Stimulated activated CD4-positive, alpha-beta T cell treated with anti-CD3 and anti-CD28 coated beads, Interleukin-4, amount 100 ng/mL, for 24 hours (primary cell): ENCODE measurements at places on chromosomes 3 and 15.

GRCh38 chr3:43126536-43126935 lies 20.7 kb upstream of the POMGNT2 start:
- DNase-seq, result no peak

- no peak for DNase-seq
Observed at GRCh38 chr3:14231145-14231990, 52.8 kb downstream of the LSM3 start.

DNA sequence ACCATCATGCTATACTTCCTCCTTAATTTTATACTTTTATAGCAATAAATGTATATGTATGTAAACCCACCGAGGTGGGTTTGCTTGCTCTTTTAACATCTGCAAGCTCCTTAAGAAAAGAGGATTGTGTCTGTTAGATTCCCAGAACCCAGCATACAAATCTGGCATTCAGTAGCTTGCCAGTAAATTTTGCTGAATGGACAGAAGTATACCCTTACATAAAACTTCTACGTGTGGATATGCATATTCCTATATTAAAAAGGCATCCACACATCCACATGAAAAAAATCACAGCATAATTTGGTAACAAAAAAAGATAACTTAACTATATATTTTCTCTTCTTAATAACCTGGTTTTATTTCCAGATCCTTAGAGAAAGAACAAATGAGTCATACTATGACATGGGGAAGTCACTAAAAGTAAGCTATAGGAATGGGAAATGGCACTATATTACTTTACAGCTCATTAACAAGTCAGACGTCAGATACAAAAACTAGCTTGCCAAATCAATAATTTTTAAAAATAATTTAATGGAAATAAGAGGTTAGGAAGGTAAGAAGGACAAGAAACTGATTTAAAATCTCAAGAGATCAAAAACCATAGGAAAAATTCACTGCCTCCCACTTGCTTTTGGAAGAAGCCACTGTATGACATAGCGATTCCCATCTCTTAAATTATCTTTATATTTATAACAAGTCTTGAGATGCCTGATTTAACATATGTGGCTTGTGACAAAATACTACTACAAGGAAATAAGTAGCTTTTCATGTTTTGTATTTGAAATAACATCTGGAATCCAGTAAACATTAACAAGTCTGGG lies 68.7 kb downstream of the SUMF1 start:
- no peak for DNase-seq

DNA sequence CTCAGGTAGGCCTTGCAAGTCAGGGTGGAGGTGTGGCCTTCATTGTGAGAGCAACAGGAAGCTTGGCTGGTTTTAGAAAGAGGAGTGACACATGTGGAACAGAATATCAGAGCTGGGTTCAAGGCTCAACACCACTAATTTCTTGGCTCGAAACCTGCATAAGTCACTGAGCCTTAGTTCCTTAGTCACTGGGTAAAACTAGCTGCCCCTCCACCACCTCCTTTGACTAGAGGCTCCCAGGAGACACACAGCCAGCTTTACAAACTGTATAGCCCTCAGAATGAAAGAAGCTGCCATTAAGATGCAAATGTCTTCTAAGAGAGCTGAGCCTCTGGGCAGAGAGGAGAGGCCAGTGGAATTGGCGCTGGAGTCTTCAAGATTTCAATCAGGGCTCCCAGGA lies 67.7 kb downstream of the CERS3 start:
- no peak for DNase-seq

- DNase-seq, result no peak
Observed at GRCh38 chr3:95028688-95029087, 965.8 kb downstream of the NSUN3 start.

GRCh38 chr15:89948796-89949195 lies 36.0 kb upstream of the ARPIN start:
- no peak for DNase-seq

DNA sequence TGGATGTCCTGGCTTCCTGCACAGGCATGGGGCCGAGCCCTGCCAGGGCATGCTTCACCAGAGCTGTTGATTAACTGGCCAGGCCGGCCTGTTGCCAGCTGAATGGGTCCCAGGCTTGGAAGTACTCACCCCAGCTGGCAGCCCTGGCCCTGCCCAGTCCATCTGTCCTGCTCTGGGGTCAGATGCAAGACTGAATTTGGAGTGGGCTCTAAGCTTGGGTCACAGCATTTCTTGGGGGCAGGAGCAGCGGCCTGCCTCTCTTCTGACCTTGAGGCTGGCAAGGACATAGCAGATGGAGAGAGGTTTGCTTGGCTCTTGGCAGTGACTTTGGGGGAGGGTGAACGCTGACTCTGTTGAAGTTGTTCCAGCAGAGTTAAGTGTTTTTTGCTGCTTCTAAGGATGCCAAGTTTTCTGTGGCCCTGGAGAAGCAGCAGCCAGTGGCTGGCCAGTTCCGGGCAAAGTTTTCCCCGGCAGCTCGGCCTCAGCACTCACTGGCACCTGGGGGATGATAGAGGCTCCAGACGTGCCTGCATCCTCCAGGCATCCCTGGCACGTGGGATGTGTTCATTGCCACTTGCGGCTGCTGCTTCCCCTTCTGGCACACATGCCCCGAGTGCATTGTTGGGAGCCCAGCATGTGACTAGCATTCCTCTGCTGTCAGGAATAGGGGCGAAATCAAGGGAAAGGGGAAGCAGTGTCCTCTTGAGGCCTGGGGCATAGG lies 22.9 kb downstream of the PDIA5 start:
- DNase-seq, result no peak

DNA sequence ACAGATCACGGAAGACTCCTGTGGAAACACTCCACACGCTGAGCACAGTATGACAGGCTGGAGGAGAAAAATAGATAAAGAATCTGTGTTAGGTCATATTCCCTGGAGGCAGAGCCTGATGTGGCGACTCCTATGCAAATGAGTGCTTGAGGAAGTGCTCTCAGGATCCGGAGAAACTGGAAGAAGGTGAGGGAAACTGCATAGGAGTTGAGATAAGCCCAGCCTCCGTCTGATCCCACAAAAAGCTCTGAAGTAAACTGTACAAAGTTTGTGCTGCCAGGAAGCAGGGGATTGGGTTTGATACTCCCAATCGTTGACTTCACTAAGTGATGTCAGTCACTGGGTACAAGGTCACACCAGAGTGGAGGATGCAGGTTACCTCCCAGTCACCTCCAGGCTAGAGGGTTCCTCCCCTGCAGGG lies 33.4 kb downstream of the OSBPL10 start:
- no peak for DNase-seq

DNA sequence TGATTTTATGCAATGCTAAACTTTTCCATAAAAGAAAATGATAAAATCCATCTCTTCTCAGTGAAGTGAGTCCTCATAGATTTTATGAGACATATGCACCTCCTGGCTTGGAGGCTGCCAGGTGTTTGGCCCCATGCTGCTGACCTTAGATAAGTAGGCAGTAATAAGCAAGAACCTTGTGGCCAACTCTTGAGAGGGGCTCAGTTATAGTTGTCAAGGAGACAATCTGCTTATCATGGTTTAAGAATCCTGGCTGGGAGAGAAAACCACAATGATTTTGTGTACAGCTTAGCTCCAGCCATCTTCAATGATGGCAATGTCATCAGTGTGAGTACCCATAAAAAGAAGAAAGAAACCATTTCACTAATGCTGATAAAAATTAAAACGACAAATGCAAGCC lies 252.1 kb downstream of the CPNE4 start:
- DNase-seq, result no peak

GRCh38 chr3:81173514-81173913 lies 587.9 kb downstream of the GBE1 start:
- DNase-seq, result no peak

- no peak for DNase-seq
Observed at GRCh38 chr15:98728082-98728810, 79.9 kb downstream of the IGF1R start.

DNA sequence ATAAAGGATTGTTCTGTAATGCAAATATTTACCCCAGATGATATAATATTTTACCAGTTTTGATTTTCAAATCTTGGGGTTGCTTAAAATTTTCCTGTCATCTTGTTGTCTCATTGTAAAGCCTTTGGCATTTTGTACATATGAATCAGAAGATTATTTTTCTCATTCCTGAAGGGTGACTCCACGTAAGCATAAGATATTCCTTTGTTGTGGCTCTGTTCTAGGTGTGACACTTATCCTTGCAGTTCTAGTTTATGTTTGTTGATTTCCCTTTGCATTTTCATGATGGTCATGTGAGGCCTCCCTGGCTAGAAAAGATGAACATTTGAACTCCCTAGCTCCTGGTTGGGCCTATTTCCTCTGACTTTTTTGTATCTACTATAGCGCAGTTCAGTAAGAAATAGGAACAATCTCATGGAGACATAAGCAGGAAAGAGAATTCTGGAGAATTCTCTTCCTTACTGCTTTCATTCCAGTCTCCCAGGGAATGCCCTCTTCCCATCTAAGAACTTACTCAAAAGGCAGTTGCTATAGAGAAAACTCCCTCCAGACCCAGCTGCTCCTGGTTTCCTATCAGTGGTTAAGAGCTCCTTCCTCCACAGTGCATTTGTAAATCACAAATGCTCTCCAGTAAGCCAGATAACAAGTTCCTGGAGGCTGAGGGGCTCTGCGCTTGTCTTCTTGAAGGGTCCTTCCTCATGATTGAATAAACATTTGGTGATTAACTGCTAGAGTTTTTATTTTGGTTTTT lies 124.7 kb downstream of the WNT5A start:
- no peak for DNase-seq

- DNase-seq, result no peak
Observed at GRCh38 chr3:192570821-192571791, 156.2 kb downstream of the FGF12 start.

- DNase-seq, result no peak
Observed at GRCh38 chr15:66749841-66750575, 48.0 kb downstream of the SMAD6 start.

DNA sequence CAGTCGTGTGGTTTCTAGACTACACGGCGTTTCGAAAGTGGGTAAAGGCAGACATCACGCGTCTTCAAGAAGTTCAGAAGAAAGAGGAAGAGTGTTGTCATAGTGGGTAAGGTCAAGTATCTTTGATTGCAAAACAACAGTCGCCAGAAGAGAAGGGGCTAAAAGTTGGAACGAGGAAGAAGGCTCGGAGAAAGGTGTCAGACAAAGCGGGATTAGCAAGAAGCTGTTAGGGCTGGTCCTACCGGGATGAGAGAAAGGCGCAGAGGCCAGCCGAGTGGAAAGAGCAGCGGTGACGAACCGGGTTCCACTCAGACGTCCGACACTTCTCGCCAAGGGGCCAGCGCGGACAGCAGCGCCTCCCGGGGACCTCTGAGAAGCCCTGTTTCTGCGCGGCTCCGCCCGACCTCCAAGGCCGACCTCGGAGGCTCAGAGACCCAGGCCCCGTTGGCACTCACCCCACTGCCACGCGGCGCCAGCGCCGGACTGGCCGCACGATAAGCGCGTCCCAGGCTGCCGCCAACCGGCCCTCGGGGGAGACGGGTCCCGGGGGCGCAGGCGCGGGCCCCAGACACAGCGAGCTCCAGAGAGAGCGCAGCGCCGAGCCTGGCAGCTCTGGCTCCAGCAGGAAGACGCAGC lies 436 bp downstream of the ADPGK start:
- DNase-seq, result peak; percentile 51

- DNase-seq, result no peak
Observed at GRCh38 chr3:46668116-46668515, 25.4 kb downstream of the ALS2CL start.

GRCh38 chr15:73826711-73827251 lies 46.6 kb upstream of the TBC1D21 start:
- no peak for DNase-seq

DNA sequence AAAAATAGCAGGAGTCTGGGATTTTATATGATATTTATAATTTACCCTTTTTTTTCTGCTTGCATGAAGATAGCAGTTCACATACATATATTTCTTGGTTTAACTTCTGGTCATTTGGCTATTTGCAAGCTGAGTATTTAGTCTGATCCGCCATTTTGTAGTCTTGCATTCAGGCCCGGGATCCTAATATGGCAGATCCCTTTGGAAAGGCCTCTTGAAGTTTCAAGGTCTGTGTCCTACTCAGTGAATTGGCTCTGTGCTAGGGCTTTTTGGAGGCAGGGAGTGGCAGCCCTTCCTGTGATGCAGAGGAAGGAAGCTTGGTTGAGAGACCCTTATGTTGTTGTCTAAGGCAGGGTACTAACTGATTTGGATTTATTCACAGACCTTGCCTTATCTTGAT lies 2.9 kb downstream of the SNRPN start:
- no peak for DNase-seq

DNA sequence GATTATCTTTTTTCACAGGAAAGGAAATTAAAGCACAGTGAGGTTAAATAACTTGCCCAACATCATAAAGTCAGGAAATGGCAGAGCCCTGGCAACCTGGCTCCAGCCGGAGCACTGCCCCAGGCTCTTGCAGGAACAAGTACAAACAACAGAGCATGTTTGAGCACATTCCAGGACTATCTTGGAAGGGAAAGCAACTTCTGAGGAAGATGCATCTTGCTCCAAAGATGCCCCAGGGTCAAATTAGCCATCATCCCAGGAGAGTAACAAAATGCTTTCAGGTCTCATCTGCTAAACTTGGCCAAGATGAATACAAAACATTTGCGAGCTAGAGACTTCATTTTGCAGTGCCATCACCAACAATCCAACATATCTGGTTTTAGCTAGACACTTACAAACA lies 162.4 kb upstream of the LRRN1 start:
- no peak for DNase-seq

- DNase-seq, result no peak
Observed at GRCh38 chr3:128936341-128936740, 56.9 kb downstream of the ACAD9 start.

GRCh38 chr3:134642445-134643149 lies 8.2 kb downstream of the KY start:
- no peak for DNase-seq

GRCh38 chr15:58547628-58548307 lies 116.0 kb downstream of the LIPC start:
- DNase-seq, result no peak

- no peak for DNase-seq
Observed at GRCh38 chr15:48683991-48684765, 38.7 kb upstream of the FBN1 start.

- DNase-seq, result no peak
Observed at GRCh38 chr3:176741664-176742047, 455.6 kb downstream of the TBL1XR1 start.

GRCh38 chr3:160830796-160831195 lies 74.8 kb downstream of the PPM1L start:
- DNase-seq, result no peak

- no peak for DNase-seq
Observed at GRCh38 chr3:50724831-50725230, 50.1 kb downstream of the DOCK3 start.

- DNase-seq, result no peak
Observed at GRCh38 chr3:136792556-136793330, 26.2 kb upstream of the SLC35G2 start.

- DNase-seq, result no peak
Observed at GRCh38 chr15:100765467-100766241, 114.0 kb upstream of the ALDH1A3 start.

DNA sequence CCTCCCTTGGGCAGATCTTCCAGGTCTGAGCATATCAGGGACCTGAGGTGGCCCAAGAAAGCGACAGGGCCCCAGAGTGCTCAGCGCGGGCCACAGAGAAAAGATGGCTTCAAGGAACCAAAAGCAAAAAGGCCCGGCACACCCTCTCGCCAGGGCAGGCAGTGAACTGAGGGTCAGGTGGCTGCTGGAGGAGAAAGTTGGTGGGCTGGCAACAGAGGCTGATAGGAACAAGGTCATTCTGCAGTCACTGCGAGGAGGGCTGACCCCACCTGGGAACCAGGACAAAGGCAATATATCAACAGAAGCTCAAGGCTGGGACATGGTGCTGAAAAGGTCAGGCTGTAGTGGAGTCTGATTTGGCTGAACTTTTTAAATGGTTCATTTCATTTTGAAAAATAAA lies 2.8 kb upstream of the ACSBG1 start:
- no peak for DNase-seq
